Stimulated activated CD8-positive, alpha-beta memory T cell treated with anti-CD3 and anti-CD28 coated beads, Interleukin-12 subunit alpha, Interleukin-12 subunit beta, amount 100 ng/mL, for 4 hours (primary cell): ENCODE measurements at places on chromosomes 6 and 20.

- peak; percentile 41 for DNase-seq
Measured at GRCh38 chr20:4613718-4614620, 107.7 kb upstream of the PRND start.

DNA sequence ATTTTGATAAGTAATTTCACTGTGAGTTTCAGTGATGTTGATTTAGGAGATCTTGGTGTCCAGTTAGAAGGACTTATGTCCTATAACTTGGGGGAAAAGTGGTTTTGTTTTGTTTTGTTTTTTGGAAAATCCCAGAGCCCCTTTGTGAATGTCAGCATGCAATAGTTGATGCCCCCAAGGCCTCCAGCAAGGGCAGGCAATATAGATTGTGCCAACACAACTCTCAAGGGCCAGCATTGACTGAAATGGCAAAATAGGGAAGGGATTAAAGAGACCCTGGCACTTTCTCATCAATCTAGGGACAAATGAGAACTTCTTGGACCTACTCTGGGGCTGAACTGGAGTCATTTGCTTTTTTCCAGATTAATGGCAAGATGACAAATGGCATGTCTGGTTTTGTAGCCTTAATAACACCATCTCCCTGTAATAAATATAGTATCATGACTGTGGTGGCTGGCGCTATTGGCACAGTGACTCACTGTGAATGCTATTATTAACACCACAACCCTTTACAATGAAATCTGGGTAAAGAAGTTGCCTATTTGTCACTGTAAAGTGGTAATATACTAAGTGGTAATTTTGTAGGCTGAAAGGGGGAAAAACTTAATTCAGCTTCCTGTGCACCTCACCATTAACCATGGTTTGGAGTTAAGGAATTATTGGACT, 51.8 kb downstream of the ABRACL start:
- no peak for DNase-seq

DNA sequence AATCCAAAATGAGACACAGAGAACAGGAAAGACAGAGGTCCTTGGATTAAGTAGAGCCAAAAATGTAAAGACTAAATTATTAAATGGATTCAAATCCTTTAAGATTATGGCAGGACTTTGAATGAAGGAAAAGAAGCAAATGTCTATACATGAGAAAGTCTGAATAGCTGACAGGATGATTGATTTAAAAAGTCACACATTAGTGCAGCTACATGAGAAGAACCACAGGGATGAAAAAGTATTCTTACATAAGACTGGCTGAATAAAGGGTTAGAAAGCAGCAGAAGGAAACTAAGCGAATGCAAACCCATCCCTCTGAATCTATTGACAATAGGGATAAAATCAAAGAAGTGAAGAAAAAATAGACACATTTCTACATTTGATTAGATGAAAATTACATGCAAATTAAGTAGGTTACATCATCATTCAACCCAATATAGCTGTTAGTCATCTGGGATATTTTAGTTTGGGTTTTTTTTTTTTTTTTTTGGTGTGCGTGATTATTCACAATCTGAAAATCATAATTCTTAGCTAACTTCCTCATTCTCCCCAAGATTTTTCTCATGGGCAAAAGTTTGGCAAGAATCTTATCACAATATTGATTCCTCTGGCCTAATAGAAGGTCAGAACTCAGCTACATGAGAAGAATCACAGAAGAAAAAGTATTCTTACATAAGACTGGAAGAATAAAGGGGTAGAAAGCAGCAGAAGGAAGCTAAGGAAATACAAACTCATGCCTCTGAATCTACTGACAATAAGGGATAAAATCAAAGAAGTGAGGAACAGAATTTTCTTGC, 845.4 kb downstream of the HACE1 start:
- no peak for DNase-seq

DNA sequence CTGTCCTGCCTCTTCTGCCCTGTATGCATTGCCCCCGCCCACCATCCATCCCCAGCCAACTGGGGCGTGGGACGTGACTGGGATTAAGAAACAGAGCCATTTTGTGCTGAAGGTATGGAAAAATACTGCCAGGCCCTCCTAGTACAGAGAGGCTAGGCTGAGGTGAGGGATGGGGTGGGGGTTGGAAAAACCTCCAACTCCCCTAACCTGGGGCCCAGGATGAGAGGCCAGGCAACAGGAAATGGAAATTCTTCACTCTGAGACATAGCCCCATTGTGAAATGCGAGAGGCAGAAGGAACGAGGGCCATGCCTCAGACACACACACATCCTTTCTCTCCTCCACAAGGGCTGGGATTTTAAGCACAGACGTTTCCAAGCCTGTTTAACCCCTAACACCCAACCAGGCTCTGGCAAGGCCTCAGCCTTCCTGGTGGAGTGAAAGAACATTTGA, 19.9 kb downstream of the KCNK5 start:
- DNase-seq, result no peak

DNA sequence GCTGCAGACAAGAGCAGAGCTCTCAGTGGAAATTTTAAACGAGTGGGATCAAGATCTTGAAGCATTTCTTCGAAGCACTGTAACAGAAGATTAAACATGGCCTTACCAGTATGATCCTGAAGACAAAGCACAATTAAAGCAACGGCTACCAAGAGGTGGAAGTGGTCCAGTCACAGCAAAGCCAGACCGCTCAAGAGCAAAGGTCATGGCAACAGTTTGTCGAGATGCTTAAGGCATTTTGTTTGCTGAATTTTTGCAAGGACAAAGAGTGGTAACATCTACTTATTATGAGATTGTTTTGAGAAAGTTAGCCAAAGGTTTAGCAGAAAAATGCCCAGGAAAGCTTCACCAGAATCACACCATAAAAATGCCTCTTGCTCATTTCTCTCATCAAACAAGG, 153.4 kb upstream of the CARMIL1 start:
- no peak for DNase-seq

DNA sequence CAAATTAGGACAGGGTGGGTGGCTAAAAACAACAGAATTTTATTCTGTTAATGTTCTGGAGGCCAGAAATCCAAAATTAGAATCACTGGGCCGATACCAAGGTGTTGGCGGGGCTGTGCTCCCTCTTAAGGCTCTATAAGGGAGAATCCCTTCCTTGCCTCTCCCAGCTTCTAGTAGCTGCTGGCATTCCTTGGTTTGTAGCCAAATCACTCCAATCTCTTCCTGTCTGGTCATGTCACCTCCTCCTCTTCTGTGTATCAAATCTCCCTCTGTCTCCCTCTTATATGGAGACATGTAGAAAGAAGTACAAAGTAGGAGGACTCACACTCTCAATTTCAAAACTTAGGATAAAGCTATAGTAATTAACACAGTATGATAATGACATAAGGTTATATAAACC, 102.9 kb upstream of the SIRPA start:
- no peak for DNase-seq

DNA sequence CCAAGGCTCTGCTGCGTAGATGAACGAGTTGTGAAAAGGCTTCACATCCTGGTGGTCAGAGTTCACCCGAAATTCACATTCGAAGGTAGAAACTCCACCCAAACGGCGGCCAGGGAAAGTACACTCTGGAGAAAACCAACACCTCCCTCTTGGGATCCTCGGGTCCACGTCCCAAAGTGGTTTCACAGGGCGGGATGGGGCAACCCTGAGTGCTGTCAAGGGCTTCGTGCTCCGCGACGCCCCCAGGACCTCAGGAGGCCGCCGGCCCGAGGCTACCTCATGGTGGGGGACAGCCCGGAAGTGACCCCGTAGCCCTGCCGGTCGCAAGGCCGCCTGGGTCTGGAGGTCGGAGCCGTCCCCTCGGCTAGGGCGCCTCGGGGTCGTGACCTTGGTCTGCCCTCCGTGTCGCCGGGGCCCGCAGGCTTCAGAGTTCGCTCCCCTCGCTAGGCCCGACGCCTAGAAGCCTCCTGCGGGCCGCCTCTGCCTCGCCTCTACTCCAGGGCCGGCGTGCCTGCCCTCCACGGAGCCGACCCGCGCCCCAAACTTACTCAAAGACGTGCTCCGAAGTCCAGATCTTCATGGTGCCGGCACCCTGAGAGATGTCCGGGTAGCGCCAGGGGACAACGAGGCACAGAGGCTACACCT, at the start of gene PRELID3B:
TSS of gene PRELID3B (minus strand) at position 636 of the 645 bp plus-strand sequence. CDS start at position 580, 56 bp downstream.
- no peak for DNase-seq

GRCh38 chr6:168598251-168599117, 157.5 kb downstream of the SMOC2 start:
- DNase-seq, result no peak

GRCh38 chr6:139126255-139126654, 8.6 kb upstream of the HECA start:
- DNase-seq, result no peak

GRCh38 chr20:46013829-46014516, 5.3 kb downstream of the MMP9 start:
- DNase-seq, result peak; percentile 53

GRCh38 chr20:25283221-25283951, 35.5 kb downstream of the PYGB start:
- DNase-seq, result no peak

- no peak for DNase-seq
Measured at GRCh38 chr20:58870293-58871014, 17.9 kb downstream of the GNAS start.

DNA sequence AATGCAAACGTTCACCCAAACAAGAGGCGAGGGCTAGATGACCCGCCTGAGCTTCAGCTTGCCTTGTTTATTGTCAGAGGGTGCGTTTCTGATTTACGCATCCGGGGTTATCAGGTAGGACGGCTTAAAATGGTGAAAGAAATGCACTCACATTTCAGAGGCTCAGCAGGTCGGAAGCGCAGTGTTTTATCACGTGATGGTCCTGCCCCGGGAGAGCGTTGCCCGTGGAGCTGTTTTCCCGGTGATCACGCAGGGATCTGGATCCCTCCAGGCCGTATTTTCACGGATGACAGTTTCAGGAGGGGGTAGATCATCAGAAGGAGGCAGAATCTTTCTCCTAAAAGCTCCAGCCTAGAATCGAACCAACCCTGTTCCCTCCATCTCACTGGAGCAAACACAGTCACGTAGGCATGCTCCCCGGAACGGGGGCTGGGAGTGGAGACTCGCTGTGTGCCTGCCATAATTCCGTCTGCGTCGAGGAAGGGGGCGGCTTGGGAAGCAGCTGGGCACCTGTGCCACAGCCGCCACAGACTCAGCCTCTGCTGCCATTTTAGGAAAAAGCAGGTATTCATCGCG, 121.7 kb downstream of the SMOC2 start:
- no peak for DNase-seq

DNA sequence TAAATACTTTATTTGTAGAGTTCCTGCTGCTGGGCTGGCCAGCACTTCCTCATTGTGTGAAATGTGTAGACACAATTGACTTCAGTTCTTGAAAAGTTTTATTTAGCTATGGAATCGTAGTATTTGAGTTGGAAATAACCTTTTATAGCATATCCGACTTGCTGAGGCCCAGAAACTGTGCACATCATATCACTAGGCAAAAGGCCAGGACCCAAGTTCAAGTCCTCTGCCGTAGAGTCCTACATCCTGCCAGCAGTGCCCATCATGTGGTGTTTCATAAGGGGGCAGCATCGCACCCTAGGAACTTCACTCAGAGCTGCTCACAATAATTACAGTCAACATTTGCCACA, 207.7 kb upstream of the SNX9 start:
- DNase-seq, result no peak

DNA sequence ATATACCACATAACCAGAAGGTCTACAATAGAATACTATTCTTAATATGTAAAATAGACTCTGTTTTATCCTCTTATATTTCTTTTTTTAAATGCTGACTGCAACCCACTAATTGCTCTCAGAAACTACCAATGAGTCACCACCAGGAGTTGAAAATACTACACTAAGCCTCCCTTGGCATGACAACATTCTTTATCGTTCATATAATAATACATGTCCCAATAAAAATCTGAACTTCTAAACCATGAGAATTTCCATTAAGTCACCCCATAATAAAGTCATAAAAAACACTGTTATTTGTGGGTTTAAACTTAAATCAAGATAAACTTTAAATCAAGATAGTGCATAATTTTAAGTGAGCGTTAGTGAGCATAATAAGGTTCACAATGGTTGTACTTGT, 4.2 kb downstream of the HACE1 start:
- DNase-seq, result no peak

DNA sequence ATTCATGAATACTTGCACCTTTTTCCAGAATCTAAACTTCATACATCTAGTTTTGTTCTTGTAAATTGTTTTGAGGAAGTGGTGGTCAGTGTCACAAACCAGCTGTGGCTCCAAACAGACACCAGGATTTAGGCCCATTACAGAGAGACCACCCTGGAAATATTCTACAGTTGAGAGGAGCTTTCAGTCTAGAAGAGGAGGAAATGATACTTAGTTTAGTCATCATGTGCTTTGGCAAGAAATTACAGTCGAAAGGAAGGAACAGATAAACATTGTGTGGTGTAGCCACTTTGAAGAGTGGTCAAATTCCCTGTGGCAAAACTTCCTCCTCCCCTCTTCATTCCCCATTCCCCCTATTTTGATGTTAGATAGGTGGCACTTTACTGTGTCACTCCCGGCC, 15.7 kb downstream of the DCBLD1 start:
- DNase-seq, result no peak

DNA sequence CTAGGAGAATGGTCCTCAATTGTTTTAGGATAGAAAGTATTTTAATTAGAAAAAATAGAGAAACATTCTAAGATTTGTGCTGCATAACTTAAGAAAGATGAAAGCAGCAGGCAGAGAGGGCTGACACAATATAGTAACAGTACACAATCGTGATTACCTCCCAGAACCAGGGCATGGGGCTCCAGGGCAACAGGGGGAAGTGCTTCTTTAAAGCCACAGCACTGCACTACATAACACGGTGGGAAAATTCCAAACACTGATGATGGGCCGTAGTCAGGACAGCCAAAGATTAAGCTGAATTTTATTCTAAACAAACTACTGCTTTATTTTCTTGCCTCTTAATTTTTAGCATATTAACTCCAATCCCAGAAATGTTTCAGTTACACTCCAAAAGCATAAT, 14.4 kb downstream of the EXOC2 start:
- DNase-seq, result no peak

GRCh38 chr6:110674096-110674495, 141.2 kb downstream of the CDK19 start:
- DNase-seq, result no peak

DNA sequence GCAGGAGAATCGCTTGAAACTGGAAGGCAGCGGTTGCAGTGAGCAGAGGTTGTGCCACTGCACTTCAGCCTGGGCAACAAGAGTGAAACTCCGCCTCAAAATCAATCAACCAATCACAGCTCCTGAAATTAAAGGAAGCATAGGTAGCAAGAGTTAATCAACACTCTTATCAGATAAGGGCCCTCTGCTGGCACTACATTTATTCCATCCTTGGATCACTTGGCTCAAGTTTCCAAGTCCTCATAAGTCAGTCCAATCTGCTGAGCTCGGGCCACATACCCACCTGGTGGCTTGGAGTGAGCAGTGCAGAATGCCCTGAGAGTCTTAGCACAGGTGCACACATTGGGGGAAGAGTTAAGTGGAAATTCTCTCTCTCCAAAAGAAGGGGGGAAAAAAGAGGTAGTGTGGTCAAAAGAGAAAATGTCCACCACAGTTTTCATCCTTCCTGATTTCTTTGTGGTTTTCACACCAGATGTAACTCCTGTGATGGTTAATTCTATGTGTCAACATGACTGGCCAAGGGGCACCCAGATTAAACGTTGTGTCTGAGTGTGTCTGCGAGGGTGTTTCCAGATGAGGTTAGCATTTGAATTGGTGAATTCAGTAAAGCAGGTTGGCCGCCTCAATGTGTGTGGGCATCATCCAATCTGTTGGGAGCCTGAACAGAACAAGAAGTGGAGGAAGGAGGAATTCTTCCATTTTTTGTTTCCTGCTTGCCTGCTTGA, 14.2 kb upstream of the FAM8A1 start:
- no peak for DNase-seq
